ENCODE measurements at places on chromosomes 4 and X.

- no peak for DNase-seq
Measured at GRCh38 chr4:1851575-1852410, 4.2 kb downstream of the LETM1 start.

GRCh38 chr4:135050086-135050717 is 848.6 kb upstream of the PABPC4L start:
- DNase-seq = no peak

DNA sequence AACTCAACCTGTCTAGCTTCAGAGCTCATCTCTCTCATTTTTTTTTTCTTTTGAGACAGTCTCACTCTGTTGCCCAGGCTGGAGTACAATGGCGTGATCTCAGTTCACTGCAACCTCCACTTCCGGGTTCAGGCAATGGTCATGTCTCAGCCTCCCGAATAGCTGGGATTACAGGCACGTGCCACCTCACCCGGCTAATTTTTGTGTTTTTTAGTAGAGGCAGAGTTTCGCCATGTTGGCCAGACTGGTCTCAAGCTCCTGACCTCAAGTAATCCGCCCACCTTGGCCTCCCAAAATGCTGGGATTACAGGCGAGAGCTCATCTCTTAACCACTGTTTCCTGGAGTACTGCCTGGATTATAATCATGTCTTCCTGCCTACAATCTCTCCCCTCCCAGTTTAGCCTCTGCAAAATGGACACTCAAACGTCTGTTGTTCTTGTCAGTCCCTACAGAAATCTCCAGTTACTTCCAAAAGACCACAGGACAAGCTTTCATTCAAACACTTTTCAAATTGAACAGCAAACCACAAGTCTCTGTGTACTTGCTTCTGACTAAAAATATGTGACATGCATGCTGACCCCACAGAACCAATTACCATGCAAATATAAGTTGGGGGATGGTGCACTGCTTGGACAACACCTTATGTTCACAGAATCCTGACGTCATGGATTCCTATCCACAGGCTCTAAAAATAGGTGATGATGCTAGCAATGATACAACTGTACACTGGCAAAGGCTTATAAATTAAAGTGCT is 137.2 kb downstream of the SH3KBP1 start:
- no peak for DNase-seq

DNA sequence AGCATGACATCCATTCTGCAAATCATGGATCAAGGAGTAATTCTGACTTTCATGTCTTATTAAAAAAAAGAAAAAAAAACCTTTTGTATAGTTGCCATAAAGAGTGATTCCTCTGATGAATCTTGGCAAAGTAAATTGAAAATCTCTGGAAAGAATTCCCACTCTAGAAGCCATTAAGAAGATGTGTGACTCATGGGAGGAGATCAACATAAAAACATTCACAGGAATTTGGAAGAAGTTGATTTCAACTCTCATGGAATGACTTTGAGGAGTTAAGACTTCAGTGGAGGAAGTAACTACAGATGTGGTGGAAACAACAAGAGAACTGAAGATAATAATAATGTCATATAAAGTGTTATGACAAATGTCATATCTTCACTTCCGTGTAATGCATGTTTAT is 204.2 kb downstream of the PABPC4L start:
- no peak for DNase-seq

DNA sequence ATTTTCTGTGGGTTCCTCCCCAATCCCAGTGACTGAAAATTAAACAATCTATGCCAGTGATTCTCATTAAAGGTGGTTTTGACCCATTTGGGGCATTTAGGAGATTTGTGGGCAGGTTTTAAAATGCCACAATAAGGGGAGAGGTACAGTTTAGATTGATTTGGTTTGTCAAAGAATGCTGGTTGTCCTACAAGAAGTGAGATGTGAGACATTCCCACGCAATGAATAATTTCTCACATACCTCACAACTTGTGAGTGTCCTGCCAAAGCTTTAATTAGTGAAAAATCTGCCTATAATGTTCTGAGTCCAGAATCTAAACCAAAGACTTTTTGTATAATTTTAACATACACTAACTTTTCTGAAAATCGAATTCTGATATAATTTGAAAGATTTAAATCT is 199.4 kb downstream of the MAPK10 start:
- no peak for DNase-seq

- DNase-seq = no peak
Measured at GRCh38 chr4:65623506-65623905, 46.8 kb downstream of the EPHA5 start.

DNA sequence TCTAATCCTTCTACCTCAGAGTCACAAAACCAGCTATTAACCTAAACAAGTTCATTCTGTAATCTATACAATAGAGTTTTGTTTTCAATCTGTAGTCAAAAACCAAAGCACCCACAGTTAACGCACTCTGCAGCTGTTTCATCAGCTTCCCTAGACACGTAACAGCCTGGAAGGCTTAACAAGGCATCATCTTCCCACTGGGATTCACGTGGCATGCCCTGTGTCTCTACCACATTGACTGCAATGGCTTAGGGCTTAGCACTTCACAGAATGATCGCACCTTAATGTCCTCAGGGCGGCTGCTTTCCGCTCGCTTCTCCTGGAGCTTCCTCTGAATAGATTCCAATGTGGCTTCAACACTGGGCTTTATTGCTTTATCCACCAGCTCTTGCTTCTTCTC is 49.7 kb upstream of the NAP1L5 start:
- DNase-seq = no peak

DNA sequence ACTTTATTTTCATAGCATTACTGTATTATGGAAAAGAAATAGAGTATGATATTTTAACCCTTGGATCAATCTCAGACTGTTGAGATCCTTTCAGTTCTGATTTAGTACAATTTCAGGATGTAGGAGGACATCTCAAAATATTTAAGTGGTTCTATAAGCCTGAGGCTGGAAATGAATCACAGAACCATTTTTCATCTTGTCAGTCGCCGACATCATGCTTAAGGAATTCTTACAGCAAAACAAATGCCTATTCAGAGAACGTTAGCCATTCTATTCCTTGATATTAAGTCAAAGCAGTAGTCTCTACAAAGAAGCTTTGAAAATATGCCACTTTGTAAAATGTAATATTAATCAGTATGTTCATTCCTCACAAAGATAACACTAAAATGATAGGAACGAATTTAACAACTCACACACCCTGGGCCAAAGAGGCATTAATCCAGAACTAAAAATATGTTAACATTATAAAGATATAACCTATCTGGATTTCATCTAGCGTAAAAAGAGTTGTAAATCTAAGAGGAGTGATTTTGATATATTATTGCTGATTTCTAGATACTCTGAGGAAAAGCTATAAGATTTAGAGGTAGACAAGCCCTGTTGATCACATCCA is 152.0 kb downstream of the GASK1B start:
- no peak for DNase-seq

GRCh38 chr4:74410272-74410671 is 34.7 kb upstream of the AREG start:
- no peak for DNase-seq

DNA sequence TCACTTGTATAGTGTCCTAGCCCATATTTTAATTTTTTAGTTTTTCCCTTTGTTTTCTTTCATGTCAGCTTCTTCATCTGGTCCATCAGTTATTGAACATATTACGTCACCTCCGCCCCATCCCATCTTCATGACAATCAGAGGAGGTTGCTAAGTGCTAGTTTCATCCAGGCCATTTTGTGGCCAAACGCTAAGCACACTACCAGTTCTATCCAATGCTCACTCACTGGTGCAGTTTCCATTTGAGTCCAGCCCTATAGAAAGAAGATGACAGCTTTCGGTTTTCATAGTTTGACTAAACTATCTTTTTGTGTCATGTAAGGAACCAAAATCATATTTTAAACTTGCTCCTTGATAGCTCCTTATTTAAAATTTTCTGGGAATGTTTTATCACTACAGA is 304.2 kb downstream of the TENM3 start:
- DNase-seq = no peak

GRCh38 chr4:54372951-54373350 is 143.9 kb downstream of the PDGFRA start:
- DNase-seq = no peak

- DNase-seq = no peak
Measured at GRCh38 chrX:3585719-3586118, 127.7 kb downstream of the PRKX start.

DNA sequence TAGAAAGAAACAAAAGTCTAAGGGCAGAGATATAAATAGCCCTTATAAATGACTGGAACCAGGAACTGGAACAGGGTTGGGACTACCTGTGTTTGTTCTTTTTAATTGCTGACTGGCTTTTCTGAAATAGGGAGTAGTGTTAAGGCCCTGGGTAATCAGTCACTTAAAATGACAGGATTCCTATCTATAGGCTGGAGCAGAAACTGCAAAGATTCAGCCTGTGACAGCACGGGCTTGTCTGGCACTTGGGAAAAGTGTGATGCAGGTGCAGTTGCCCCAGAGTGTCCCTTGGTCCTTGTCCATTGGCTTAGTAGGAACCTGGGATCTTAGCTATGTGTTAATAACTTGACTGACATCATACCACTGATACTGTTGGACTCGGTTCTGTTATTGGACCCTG is 14.7 kb upstream of the PLAC8 start:
- DNase-seq = no peak

- DNase-seq = no peak
Measured at GRCh38 chr4:41327770-41328169, 71.0 kb downstream of the UCHL1 start.

- no peak for DNase-seq
Measured at GRCh38 chr4:48509543-48509942, 19.5 kb downstream of the ZAR1 start.

DNA sequence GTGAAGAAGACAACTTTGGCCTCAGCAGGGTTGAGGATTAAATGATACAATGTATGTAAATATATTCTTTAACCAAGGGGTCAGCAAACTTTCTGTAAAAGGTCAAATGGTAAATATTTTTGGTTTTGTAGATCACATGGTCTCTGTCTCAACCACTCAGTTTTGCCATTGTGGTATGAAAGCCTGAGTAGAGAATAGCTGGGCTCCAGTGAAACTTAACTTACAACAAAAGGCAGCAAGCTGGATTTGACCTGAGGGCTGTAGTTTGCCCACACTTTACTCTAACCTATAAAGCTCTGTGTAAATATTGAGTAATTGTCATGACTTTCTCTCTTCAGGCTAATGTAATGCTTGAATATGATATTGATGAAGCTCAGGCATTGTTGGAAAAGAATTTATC is 19.6 kb downstream of the VBP1 start:
- no peak for DNase-seq

GRCh38 chr4:98516441-98517217 is 141.8 kb downstream of the TSPAN5 start:
- no peak for DNase-seq

GRCh38 chrX:120749141-120749846 is 119.4 kb upstream of the C1GALT1C1 start:
- DNase-seq = no peak

DNA sequence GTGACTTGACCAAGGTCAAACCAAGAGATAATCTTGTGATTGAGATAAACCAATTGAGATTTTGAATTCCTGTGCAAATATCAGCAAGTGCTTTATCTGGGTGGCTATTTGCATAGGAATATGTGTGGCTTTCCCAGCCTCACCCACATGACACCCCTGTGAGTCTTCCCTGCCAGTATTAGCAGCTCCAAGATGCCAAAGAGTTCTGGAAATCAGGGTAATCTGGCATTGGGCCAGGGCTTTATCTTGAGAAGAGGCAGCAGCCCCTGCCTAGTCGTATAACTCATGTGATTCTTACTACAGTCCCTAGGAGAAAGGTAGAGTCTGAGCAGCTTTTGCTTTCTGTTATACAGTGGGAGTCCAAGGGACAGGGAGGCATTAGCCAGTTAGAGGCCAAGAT is 87.7 kb downstream of the RLIM start:
- DNase-seq = no peak

DNA sequence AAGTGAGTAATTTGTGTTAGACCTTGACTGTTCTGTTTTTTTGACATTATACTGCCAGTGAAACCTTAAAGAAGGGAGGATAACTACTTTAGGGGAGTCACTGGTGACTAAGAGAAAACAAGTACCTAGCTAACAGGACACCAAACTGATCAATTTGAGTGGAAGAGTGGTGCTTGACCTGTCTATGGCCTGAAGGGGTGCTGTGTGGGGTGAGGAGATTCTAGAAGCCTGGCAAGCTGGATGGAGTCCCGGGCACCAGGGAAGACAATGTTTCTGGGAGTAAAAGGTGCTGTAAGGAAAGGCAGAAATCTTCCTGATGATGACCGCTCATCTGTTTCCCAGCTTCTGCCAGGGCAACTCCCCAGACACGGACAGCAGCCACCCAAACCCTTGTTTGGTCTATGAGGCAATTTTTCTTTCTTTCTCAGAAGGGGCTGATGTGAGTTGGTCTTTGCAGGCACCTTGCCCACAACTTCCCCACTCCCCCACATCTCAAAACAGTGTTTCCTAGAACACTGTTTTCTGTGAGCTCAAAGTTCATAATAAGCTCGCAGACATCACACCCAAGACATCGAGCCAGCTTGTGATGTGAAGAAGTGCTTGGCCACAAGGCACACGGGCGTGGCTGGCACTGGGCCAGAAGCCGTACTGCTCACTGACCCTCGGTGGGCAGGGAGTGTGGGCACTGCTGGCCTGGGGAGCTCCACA is 4.6 kb downstream of the TXK start:
- DNase-seq = no peak

GRCh38 chr4:133095591-133095990 is 53.5 kb upstream of the PCDH10 start:
- DNase-seq = no peak

- no peak for DNase-seq
Measured at GRCh38 chr4:99759988-99760387, 56.6 kb upstream of the DAPP1 start.

- no peak for DNase-seq
Measured at GRCh38 chr4:77623091-77623490, 17.5 kb downstream of the CXCL13 start.

DNA sequence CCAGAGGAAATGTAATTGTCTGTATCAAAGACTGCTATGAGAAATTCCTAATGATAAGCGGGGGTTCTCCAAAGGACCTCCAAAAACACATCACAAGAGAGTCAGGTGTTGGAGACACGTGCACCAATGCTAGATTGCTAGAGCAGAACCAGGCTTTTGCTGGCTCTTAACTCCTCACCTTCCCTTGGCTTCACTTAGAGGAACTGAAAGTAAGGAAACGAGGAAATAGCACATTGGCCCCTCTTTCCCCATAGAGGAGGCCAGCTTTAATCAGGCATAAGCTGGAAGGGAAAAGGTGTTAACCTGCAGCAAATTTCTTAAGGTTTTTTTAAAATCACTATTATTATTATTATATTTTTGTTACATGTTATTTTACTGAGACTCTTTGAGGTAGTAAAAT is 13.6 kb downstream of the OTC start:
- no peak for DNase-seq

DNA sequence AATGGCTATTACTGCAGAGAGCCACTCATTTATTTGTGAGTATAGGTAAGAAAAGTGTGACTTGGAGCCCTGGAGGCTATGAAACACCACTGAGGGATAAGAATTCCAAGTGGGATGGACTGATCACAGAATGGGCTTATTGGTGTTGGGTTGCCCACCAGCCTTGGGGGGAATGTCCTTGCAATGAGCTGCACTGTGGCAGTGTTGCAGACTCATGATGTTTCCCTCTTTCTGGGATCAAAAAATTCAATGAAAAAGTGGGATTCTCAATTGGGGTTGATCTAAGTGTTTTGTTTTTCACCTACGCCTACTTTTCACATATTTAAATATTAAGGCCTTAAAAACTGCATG is 1024.5 kb upstream of the PCDH10 start:
- DNase-seq = no peak

Measured in gastrocnemius medialis (tissue), 4 donors.